ENCODE measurements at places on chromosomes 12 and 14.
A peak's percentile ranks its signal among the peaks of the same experiment; 100 is the strongest.

GRCh38 chr12:111386885-111387284 is 18.0 kb upstream of the PHETA1 start:
- no peak for DNase-seq

- no peak for DNase-seq
These were observed 75.0 kb downstream of the ACADS start for GRCh38 chr12:120800665-120801064.

DNA sequence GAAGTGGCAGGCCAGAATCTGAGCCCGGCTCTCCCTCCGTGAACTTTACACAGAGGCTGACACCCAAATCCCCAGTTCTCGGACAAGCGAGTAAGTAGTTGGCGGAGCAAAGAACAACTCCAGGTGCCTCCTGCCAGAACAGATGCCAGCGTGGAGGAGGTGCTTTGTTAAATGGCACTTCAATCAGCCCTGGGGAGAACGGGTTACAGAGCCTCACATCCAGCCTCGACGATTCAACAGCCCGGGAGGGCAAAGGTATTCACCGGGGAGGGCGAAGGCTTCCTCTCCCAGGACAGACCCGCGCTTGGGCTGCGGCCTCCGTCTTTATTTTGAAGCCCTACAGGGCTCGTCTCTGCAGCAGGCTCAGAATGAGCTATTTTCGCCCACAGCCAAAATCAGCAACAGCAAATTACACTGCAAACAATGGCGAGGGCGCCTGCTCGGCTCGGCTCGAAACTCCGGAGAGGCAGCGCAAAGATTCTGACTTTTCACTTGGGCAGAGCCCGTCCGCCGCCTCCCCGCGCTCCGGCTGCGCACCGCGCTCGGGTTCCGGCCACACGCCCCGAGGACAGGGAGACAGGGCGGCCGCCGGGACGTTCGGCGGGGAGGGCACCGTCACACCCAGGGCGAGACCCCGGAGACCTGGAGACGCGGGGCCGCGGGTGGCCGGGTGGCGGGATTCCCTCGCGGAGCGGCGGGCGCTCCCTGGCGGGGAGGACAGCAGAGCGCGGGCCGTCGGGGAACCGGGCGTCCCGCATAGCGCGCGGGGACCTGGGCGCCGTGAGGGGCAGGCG is 811 bp downstream of the TMCC3 start:
- DNase-seq = no peak

DNA sequence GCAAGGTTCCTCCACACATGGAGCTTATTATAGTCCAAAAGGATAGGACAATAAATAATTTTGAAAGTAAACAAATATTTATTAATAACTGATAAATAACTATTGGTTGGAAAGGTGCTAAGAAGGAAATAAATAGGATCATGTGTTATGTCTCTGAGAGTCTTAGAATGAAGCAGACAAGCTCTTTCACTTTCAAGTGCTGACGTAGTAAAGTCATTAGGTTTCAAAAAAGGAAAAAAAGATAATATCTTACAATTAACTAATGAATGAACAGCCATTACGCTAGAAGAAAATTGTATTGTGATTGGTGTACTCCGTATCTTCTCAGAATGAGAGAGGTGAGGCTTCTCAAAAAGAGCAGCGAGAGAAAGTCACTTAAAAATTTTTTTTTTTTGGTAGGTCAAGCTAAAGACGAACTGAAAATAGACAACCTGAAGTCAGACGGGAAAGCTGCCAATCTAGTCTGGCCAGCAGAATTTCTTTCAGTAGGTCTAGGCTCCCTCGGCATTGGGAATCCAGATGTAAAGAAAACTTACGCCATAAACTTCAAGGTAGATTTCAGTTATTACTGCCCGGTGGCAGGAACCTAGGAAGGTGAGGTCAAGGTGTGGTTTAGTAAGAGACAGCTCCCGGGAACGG is 583 bp upstream of the LEMD3 start:
- no peak for DNase-seq

- no peak for DNase-seq
These were observed 135.1 kb downstream of the SLC41A2 start for GRCh38 chr12:104822941-104823340.

GRCh38 chr14:105149146-105149781 is 19.3 kb downstream of the JAG2 start:
- DNase-seq = no peak

DNA sequence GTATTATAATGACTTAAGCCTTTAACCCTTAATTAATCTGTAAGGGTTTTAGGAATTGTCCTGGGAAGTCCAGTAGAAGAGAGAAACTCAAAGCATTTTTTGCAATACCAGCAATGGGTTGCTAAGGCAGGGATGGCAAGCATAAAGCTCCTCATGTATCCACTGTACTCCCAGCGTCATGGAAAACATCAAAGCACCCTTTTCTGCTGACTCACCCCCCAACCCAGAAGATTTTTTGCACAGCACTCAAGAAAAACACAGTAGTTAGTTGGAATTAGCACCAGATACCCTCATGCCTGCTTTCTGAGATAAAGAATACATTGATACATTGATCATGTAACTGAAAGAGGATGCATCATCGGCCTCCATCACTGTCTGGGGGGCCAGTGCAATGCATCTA is 199.1 kb upstream of the CNOT2 start:
- no peak for DNase-seq

- DNase-seq = no peak
These were observed 135.6 kb upstream of the HIF1A start for GRCh38 chr14:61559641-61560201.

- no peak for DNase-seq
These were observed 303.0 kb downstream of the NUAK1 start for GRCh38 chr12:105835580-105836241.

DNA sequence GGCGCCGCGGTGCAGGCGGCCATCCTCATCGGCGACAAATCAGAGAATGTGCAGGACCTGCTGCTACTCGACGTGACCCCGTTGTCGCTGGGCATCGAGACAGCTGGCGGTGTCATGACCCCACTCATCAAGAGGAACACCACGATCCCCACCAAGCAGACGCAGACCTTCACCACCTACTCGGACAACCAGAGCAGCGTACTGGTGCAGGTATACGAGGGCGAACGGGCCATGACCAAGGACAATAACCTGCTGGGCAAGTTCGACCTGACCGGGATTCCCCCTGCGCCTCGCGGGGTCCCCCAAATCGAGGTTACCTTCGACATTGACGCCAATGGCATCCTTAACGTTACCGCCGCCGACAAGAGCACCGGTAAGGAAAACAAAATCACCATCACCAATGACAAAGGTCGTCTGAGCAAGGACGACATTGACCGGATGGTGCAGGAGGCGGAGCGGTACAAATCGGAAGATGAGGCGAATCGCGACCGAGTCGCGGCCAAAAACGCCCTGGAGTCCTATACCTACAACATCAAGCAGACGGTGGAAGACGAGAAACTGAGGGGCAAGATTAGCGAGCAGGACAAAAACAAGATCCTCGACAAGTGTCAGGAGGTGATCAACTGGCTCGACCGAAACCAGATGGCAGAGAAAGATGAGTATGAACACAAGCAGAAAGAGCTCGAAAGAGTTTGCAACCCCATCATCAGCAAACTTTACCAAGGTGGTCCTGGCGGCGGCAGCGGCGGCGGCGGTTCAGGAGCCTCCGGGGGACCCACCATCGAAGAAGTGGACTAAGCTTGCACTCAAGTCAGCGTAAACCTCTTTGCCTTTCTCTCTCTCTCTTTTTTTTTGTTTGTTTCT is 1.7 kb downstream of the HSPA2 start:
- no peak for DNase-seq

- no peak for DNase-seq
These were observed 6.8 kb upstream of the PHC1 start for GRCh38 chr12:8907513-8907912.

- DNase-seq = no peak
These were observed 3.5 kb upstream of the HCFC2 start for GRCh38 chr12:104060791-104061190.

- peak; percentile 20 for DNase-seq
These were observed 618 bp downstream of the RNF34 start for GRCh38 chr12:121400332-121401139.

DNA sequence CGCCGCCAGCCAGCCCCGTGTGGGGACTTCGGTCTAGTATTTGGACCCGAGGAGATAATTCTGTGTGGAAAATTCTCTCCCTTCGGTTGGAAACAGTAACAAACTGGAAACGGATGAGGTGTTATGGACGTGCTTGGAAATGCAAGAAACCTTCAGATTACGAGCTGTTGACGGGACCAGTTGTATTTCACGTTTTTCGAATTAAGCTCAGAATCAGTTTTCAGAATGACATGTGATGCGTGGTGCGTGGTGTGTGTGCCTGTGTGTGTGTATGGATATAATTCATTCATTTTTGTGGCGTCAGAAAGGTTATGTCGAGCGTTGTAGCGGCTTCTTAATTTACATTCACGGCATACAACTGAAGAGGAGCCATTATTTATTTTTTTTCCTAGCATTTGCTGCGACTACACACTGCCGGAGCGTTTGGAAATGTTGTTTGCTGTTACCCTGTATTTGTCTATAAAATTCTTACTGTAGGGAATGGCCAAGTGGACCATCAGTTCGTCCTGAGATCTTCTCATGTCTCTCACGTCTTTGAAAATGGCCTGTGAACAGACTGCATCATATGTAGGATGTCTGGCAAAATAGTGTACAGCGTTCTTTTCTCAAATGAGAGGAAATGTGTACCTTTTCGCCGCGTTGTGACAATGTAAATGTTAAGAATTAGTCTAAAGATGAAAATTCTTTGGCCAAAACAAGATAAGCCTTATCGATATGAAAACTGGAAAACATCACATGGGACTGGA is 1.3 kb downstream of the TRAF3 start:
- DNase-seq = no peak

DNA sequence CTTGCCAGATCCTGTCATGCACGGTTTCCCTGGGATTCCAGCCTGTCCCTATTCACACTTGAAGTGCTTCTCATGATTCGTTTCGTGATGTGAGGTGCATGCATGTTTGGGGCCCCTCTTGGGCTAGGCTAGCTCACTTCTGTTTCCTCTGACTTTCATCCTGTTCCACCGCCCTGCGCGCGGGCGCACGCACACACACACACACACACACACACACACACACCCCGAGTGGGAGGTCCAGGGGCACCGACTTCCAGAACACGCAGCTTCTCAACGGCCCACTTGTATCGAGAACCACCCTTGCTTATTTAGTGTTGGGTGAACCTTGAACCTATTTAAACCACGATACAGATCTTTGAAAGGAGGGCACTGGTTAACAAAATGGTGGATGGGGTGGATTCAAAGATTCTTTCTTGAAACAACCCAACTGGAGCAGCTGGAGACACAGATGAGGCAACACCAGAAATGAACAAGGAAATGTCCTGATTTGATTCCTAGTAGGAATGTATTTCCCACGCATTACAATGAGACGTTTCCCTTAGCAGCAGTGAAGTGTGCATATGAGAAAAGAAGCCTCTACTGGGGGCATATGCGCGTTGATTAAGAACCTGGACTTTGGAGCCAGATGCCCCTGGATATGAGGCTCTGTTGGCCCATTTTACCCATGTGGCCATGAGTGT is 16.3 kb downstream of the ELK3 start:
- peak; percentile 22 for DNase-seq

- DNase-seq = no peak
These were observed 231.8 kb upstream of the CRY1 start for GRCh38 chr12:107325075-107325608.

GRCh38 chr14:99408286-99408970 is 72.2 kb downstream of the SETD3 start:
- DNase-seq = no peak

DNA sequence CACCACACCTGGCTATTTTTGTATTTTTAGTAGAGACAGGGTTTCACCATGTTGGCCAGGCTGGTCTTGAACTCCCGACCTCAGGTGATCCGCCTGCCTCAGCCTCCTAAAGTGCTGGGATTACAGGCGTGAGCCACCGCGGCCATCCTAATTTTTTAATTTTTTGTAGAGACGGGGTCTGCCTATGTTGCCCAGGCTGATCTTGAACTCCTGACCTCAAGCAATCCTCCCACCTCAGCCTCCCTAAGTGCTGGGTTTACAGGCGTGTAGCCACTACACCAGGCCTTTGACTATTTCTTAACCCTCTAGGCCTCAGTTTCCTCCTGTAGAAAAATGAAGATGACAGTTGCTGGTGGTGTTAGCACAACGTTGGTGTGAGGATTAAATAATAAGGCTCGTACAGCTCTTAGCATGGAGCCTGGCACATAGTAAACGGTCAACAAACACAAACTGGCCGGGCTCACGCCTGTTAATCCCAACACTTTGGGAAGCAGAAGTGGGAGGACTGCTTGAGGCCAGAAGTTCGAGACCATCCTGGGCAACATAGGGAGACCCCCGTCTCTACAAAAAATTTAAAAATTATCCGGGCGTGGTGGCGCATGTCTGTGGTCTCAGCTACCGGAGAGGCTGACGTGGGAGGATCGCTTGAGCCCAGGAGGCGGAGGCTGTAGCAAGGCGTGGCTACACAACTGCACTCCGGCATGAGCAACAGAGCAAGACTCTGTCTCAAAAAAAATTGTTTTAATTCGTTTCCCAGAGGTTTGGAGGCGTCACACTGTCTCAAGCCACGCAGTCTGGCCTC is 979 bp downstream of the DDX54 start:
- DNase-seq = no peak

DNA sequence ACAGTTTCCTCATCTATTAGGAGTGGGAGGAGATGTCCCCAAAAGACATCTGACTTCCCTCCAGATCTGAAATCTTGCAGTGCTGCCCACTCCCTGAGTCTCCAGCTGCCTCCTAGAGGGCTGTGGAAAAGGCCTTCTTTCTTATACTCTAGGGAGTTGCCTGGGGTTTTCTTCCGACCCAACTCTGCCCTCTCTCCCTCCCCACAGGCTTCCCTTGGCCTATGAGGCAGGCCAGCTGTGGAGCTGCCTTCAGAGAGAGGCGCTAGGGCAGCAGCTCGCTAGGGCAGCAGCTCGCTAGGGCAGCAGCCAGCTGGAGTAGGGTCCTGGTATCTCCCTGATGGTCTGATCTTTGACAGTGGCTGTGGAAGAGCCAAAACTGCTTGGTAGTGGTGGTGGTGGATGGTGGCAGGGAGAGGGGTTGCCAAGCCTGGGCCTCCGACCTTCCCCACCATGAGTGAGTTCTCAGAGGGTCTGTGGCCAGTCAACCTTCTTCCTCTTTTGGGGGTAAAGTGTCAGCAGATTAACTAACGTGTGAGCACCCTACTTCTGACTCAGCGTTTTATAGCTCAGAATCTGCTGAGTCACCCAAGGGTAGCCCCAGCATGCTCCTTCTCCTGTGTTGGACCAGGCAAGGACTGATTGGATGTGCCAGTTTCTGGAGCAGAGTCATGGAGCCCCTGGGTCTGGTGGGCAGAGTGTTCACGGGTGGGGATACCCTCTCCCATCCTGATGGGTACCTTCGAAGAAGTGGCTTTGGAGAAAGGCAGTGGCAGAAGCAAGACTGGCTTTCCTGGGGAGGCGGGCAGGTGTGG is 2.3 kb downstream of the SLC48A1 start:
- DNase-seq = no peak

- DNase-seq = no peak
These were observed 89.9 kb downstream of the TBX5 start for GRCh38 chr12:114316076-114316475.

- DNase-seq = no peak
These were observed 293.6 kb downstream of the AKAP6 start for GRCh38 chr14:32622742-32623141.

- no peak for DNase-seq
These were observed 22.1 kb downstream of the FOXN3 start for GRCh38 chr14:89394972-89395371.

Data from activated T-helper 1 cell treated with Interleukin-2 at 50 U/mL for 16 hours (primary cell).